Natural killer cell (primary cell): ENCODE measurements at places on chromosomes 7 and 10. TPM values are rescaled to one million over a fixed set of nuclear protein-coding genes. Genes with fewer than 3 reads are reported as not detected.
A peak's percentile ranks its signal among the peaks of the same experiment; 100 is the strongest.

GRCh38 chr7:148547951-148548350 lies 42.6 kb upstream of the C7orf33 start:
- H3K27ac ChIP-seq: no peak overlapping the region
- H3K27me3 ChIP-seq: no peaks in the 10 kb centered on the region
- DNase-seq: no peak
- no peak overlapping the region for H3K4me3 ChIP-seq
- no peaks in the 10 kb centered on the region for H3K36me3 ChIP-seq

DNA sequence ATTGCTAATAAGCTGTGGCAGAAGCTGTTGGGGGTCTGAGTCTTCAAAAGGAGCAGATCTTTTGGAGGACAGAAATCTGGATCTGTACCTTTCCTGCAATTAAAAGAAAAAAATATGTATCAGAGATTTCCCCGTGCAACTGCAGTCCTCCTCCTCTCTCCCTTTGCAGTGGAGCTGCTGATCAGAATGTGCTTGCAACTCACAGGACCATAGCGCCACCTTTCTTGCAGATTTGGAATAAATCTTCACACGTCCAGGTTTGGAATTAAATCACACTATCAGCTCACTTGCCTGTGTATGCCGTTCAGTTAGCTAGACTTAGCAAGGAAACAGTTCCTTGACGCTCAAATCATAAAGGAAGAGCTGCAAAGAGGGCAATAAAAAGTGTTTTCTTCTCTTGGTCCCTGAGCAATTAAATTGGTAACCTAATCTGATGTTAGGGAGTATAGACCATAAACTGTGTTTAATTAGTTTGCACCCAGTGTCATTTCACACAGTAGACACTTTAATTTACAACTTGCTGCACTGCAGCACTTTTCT lies 77.4 kb downstream of the PON1 start:
- H3K4me3 ChIP-seq: no peak overlapping the region
- H3K36me3 ChIP-seq: no peaks in the 10 kb centered on the region
- DNase-seq: peak; percentile 44
- no peaks in the 10 kb centered on the region for H3K27me3 ChIP-seq
- no peak overlapping the region for H3K27ac ChIP-seq
- no peaks in the 10 kb centered on the region for H3K4me1 ChIP-seq

Gene STAM
- total RNA-seq: 38.6 TPM

DNA sequence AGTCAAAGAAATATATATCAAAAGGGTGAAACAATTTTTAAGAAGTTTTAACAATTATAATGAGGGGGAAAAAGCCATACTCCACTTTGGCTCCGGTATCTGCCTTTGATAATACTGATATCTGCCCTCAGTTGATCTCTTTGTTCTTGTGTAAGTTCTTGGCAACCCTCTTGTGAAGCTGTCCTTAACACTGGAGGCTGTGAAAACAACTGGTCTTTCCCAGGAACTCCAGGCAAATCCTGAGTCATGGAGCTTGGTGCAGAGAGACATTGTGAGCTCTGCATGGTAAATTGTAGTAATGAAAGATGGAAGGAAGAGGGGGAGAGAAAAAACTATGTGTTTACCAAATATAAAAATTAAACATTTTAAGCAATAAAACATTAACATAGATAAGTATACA lies 11.9 kb upstream of the ERVW-1 start:
- H3K36me3 ChIP-seq: peaks cover 80% of the 10 kb centered on the region
- H3K4me3 ChIP-seq: no peak overlapping the region
- no peaks in the 10 kb centered on the region for H3K4me1 ChIP-seq
- H3K27me3 ChIP-seq: no peaks in the 10 kb centered on the region
- no peak for DNase-seq

- H3K36me3 ChIP-seq: no peaks in the 10 kb centered on the region
- no peak overlapping the region for H3K27ac ChIP-seq
- DNase-seq: no peak
- no peak overlapping the region for H3K4me3 ChIP-seq
- H3K27me3 ChIP-seq: no peaks in the 10 kb centered on the region
- H3K4me1 ChIP-seq: peaks cover 3% of the 10 kb centered on the region
These were observed 13.9 kb upstream of the DNAJC1 start for GRCh38 chr10:22017283-22018020.

- H3K27ac ChIP-seq: no peak overlapping the region
- no peaks in the 10 kb centered on the region for H3K36me3 ChIP-seq
- H3K27me3 ChIP-seq: no peaks in the 10 kb centered on the region
- no peaks in the 10 kb centered on the region for H3K4me1 ChIP-seq
These were observed 35.9 kb upstream of the FZD9 start for GRCh38 chr7:73397521-73398281.

Gene RNLS
- total RNA-seq: 4.0 TPM

- H3K36me3 ChIP-seq: no peaks in the 10 kb centered on the region
- DNase-seq: peak; percentile 17
- no peak overlapping the region for H3K27ac ChIP-seq
- no peak overlapping the region for H3K4me3 ChIP-seq
- no peaks in the 10 kb centered on the region for H3K4me1 ChIP-seq
- no peaks in the 10 kb centered on the region for H3K27me3 ChIP-seq
These were observed 188.6 kb downstream of the ETV1 start for GRCh38 chr7:13800694-13801448.

DNA sequence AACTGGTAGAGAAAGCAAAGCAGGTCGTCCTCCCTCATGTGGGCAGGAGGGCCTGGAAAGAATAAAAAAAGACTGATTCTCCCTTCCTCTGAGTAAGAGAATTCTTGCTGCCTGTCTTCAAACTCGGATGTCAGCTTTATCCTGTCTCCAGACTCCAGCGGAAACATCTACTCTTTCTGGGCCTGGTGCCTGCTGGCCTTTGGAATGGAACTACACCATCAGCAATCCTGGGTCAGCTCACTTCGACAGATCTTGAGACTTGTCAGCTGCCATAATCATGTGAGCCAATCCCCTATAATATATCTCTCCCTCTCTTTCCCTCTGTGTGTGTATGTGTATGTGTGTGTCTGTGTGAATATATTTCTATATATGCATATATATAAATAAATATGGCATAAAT lies 411.0 kb upstream of the DPP6 start:
- no peaks in the 10 kb centered on the region for H3K36me3 ChIP-seq
- DNase-seq: no peak
- H3K27me3 ChIP-seq: no peaks in the 10 kb centered on the region
- no peaks in the 10 kb centered on the region for H3K4me1 ChIP-seq
- no peak overlapping the region for H3K27ac ChIP-seq

Gene TMEM26
- not detected for total RNA-seq

- H3K4me1 ChIP-seq: no peaks in the 10 kb centered on the region
- no peak overlapping the region for H3K27ac ChIP-seq
- H3K4me3 ChIP-seq: no peak overlapping the region
- no peaks in the 10 kb centered on the region for H3K36me3 ChIP-seq
These were observed 192.4 kb upstream of the LRRN3 start for GRCh38 chr7:110898516-110898915.

- DNase-seq: no peak
- H3K27ac ChIP-seq: no peak overlapping the region
- no peaks in the 10 kb centered on the region for H3K27me3 ChIP-seq
- no peaks in the 10 kb centered on the region for H3K4me1 ChIP-seq
- peaks cover 3% of the 10 kb centered on the region for H3K36me3 ChIP-seq
These were observed 48.3 kb downstream of the LANCL2 start for GRCh38 chr7:55413442-55413841.

DNA sequence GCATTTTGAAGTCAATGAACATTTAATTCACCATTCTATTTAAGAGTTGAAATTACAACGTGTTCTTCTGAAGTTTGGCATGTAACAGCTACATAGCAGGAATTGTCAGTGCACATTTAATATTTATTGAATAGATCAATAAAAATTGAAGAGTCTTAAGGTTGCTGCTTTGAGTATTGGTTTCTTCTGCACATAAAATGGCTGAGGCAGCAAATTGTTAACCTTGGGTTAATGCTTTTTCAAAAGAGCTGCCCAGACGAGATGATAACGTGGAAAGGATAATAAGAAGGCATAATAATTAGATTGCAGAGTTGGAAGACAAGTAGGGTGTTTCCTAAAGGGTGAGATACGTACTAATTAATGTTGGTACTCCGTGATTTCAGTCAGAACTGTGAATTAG lies 203.7 kb downstream of the AGMO start:
- H3K4me3 ChIP-seq: no peak overlapping the region
- H3K36me3 ChIP-seq: no peaks in the 10 kb centered on the region
- H3K27ac ChIP-seq: no peak overlapping the region
- H3K27me3 ChIP-seq: no peaks in the 10 kb centered on the region
- no peaks in the 10 kb centered on the region for H3K4me1 ChIP-seq

Gene STK32C
- total RNA-seq: 12.7 TPM

GRCh38 chr7:158237672-158238335 lies 349.8 kb downstream of the PTPRN2 start:
- no peak overlapping the region for H3K27ac ChIP-seq
- no peaks in the 10 kb centered on the region for H3K4me1 ChIP-seq
- no peaks in the 10 kb centered on the region for H3K27me3 ChIP-seq
- H3K36me3 ChIP-seq: no peaks in the 10 kb centered on the region
- no peak for DNase-seq

Gene CCL24
- not detected for total RNA-seq

Gene STN1
- total RNA-seq: 31.7 TPM

GRCh38 chr7:76262683-76263402 lies 39.6 kb upstream of the HSPB1 start:
- peak; percentile 61 for DNase-seq
- H3K4me1 ChIP-seq: peaks cover 11% of the 10 kb centered on the region
- H3K27ac ChIP-seq: no peak overlapping the region
- no peak overlapping the region for H3K4me3 ChIP-seq
- no peaks in the 10 kb centered on the region for H3K36me3 ChIP-seq
- H3K27me3 ChIP-seq: peaks cover 9% of the 10 kb centered on the region

Gene ELMO1
- 130 TPM for total RNA-seq

Gene GPNMB
- total RNA-seq: not detected

DNA sequence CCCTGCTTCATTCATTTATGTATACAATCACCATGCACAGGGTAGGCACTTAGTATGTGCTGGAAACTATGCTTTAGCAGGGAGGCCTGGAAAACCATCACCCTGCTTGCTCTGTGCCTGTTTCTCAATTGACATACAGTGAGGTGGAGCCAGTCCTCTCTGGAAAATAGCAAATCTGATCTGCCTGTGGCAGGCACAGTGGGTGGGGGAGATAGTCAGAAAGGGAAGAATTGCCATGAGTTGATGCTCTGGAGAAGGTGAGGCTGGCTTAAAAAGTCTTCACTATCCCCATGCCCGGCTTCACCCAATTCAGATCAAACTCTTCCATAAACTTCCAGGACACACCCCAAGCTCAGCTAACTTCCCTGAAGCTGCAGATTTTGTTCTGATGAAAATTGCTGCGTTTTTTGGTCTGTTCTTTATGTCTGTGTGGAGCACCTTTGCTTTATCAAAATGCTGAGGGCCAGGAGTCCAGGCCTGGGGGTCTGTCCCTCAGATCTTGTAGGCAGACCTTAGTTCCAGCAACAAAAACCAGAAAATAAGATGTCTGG lies 84.8 kb downstream of the ANK3 start:
- no peak overlapping the region for H3K4me3 ChIP-seq
- no peak overlapping the region for H3K27ac ChIP-seq
- no peak for DNase-seq
- no peaks in the 10 kb centered on the region for H3K4me1 ChIP-seq
- H3K27me3 ChIP-seq: no peaks in the 10 kb centered on the region

Gene CALML3
- not detected for total RNA-seq

Gene FAM237B
- not detected for total RNA-seq

GRCh38 chr10:92181575-92181974 lies 109.3 kb downstream of the CPEB3 start:
- no peak overlapping the region for H3K4me3 ChIP-seq
- H3K27ac ChIP-seq: no peak overlapping the region
- H3K36me3 ChIP-seq: peaks cover 3% of the 10 kb centered on the region
- no peaks in the 10 kb centered on the region for H3K27me3 ChIP-seq
- no peak for DNase-seq

Gene VWC2
- not detected for total RNA-seq

Gene ADCYAP1R1
- total RNA-seq: not detected

Gene ZPBP
- not detected for total RNA-seq

GRCh38 chr10:122992031-122992585 lies 11.9 kb downstream of the PSTK start:
- H3K4me3 ChIP-seq: no peak overlapping the region
- H3K4me1 ChIP-seq: no peaks in the 10 kb centered on the region
- peaks cover 46% of the 10 kb centered on the region for H3K36me3 ChIP-seq
- H3K27ac ChIP-seq: no peak overlapping the region
- no peaks in the 10 kb centered on the region for H3K27me3 ChIP-seq

DNA sequence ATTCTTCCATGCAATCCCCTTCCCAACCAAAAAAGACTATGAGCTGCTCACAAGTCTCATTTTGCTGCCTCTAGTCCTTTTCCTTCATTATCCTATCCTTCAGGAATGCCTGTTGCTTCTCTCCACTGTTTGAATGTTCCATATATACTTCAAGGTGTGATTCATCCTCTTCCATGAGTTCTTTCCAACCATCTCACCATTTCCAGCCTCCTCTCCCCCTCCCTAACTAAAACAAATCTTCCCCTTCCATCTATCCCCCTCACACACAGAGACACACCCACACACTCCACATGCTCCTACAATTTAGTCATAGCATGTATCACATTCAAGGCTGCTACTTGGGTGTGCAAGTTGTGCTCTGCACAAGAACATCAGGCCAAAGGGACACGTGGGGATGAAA lies 254.3 kb downstream of the DYNC1I1 start:
- no peak overlapping the region for H3K4me3 ChIP-seq
- no peaks in the 10 kb centered on the region for H3K27me3 ChIP-seq

- DNase-seq: no peak
- H3K4me3 ChIP-seq: no peak overlapping the region
- no peaks in the 10 kb centered on the region for H3K27me3 ChIP-seq
- no peaks in the 10 kb centered on the region for H3K36me3 ChIP-seq
- no peaks in the 10 kb centered on the region for H3K4me1 ChIP-seq
- no peak overlapping the region for H3K27ac ChIP-seq
These were observed 581.2 kb downstream of the SUGCT start for GRCh38 chr7:40716052-40716451.

- no peaks in the 10 kb centered on the region for H3K4me1 ChIP-seq
- no peak overlapping the region for H3K4me3 ChIP-seq
- no peaks in the 10 kb centered on the region for H3K27me3 ChIP-seq
- H3K36me3 ChIP-seq: no peaks in the 10 kb centered on the region
- H3K27ac ChIP-seq: no peak overlapping the region
These were observed 15.3 kb downstream of the EPHB6 start for GRCh38 chr7:142870147-142870559.

GRCh38 chr10:126949161-126949503 lies 43.9 kb downstream of the DOCK1 start:
- no peak overlapping the region for H3K4me3 ChIP-seq
- H3K36me3 ChIP-seq: no peaks in the 10 kb centered on the region
- DNase-seq: no peak
- no peak overlapping the region for H3K27ac ChIP-seq
- H3K27me3 ChIP-seq: no peaks in the 10 kb centered on the region

Gene TAS2R4
- total RNA-seq: 0.16 TPM

DNA sequence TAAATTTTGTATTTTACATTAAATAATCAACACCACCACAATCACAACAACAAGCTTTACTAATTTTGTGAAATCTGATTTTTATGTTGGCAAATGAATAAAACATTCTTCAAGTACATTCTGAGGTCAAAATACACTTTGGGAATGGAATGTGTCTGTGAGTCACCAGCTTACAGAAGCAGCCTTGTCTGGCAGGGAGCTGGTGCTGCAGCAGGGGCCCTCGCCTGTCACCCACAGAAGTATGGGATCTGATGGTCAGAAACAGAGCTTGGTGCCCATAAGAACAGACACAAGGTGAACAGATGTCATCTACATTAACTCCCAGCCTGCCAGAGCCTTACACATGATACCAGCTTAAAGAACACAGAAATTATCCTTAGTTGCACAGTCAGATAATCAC lies 496.9 kb downstream of the CCSER2 start:
- H3K4me3 ChIP-seq: no peak overlapping the region
- DNase-seq: no peak
- H3K4me1 ChIP-seq: no peaks in the 10 kb centered on the region
- H3K27ac ChIP-seq: no peak overlapping the region
- H3K36me3 ChIP-seq: no peaks in the 10 kb centered on the region
